ENCODE measurements at places on chromosomes 2 and 18.

- no peak for DNase-seq
These were observed 662.6 kb upstream of the ACVR2A start for GRCh38 chr2:147182260-147182659.

- DNase-seq, result no peak
These were observed 1985.1 kb upstream of the PIK3C3 start for GRCh38 chr18:39969803-39970494.

DNA sequence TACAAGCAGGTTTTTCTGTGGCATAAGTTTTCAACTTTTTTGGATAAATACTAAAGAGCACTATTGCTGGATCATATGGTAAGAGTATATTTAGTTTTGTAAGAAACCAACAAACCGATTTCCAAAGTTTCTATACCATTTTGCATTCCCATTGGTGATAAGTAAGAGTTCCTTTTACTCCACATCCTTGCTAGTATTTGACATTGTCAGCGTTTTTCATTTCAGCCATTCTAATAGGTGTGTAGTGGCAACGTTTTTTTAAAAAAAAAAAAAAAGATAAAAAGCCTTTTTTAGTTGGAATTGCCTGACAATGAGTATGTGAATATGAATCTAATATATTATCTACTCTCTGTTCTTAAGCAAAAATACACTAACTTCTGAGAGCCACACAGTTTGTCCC, 185.9 kb downstream of the AGPS start:
- no peak for DNase-seq

DNA sequence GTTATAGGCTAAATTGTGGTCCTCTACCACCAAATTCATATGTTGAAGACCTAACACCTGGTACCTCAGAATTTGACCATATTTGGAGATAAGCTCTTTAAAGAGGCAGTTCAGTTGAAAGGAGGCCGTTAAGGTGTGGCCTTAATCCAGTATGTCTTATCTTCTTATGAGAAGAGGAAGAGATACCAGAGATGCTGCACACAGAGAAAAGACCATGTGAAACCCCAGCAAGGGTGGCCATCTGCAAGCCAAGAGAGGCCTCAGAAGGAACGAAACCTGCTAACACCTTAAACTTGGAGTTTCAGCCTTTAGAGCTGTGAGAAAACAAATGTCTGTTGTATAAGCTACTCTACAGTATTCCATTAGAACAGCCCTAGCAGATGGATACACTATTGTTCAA, 528.1 kb upstream of the DCC start:
- no peak for DNase-seq

GRCh38 chr2:69786052-69786560, 43.4 kb upstream of the GMCL1 start:
- no peak for DNase-seq

All from activated T-helper 1 cell treated with anti-CD3 and anti-CD28 coated beads, Interleukin-2, amount 50 U/mL, for 16 hours (primary cell).